ENCODE measurements at places on chromosomes 11 and 22.

- DNase-seq: no peak
Measured at GRCh38 chr22:43226377-43227238, 39.7 kb upstream of the TTLL12 start.

GRCh38 chr11:18768472-18768901, 23.1 kb downstream of the PTPN5 start:
- peak; percentile 20 for DNase-seq

DNA sequence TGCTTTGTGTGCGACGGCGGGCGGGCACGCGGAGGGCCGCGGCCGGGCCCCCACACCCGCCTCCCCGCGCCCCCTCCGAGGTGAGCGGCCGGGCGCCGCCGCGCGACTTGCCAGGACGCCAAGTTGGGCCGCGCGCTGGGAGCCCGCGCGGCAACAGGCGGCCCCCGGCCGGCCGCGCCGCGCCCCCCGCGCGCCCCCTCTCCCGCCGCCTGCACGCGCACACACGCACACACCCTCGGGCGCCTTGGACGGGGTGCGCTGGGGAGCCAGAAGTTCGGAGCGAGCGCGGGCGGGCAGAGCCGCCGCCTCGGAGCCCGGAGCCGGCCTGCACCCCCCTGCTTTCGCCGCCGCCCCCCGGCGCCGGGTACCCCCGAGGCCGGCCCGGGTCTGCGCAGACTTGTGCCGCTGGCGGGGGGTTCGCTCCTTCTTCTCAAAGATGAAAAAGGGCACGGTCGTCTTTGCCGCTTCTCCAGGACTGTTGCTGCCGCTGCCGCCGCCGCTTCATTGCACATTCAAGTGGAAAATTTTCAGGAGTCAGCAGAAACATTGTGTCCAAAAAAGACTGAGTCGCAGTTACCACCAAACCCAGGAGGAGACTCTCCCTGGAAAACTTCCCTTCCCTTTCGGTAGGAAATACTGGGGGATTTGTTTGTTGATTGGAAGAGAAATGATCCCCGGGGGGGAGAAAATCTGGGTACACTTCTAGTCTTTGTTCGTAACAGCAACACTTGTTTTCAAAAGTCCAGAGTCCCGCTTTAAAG, 895 bp downstream of the TEAD1 start:
- DNase-seq: no peak

GRCh38 chr11:132357811-132358572, 987.6 kb downstream of the NTM start:
- DNase-seq: no peak

DNA sequence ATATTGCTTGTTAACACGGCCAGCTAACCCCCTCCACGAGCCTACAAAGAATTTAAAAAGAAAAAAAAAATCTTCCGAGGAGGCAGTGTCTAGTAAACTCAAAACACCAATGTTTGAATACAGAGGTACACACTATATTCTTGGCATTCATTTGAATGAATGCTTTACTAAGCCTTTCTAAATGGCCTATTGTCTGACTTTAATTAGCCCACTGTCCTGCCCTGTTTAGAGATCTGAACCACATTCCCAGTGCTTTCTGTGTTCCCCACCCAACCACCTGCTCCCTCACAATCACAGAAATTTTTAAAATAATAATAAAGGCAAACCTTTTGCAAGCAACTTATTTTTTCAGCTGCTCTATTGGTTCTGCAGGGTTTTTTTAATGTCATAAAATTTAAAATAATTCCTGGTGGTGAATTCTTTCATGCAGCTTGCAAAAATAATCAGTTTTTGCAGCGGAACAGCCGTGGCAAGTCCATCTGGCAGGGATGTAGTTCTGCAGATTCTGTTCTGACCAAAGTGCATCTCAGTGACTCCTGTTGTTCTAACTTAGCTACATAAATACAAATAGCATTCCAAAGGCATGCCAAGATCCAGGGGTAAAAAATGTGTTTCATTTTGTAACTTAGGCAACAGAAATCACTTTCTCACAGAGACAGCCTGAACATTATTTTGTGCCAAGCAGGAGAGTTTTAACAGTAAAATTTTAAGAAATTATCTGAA, 23.8 kb downstream of the POU2AF2 start:
- DNase-seq: no peak

GRCh38 chr11:113593698-113594308, 112.3 kb downstream of the TMPRSS5 start:
- DNase-seq: peak; percentile 57

DNA sequence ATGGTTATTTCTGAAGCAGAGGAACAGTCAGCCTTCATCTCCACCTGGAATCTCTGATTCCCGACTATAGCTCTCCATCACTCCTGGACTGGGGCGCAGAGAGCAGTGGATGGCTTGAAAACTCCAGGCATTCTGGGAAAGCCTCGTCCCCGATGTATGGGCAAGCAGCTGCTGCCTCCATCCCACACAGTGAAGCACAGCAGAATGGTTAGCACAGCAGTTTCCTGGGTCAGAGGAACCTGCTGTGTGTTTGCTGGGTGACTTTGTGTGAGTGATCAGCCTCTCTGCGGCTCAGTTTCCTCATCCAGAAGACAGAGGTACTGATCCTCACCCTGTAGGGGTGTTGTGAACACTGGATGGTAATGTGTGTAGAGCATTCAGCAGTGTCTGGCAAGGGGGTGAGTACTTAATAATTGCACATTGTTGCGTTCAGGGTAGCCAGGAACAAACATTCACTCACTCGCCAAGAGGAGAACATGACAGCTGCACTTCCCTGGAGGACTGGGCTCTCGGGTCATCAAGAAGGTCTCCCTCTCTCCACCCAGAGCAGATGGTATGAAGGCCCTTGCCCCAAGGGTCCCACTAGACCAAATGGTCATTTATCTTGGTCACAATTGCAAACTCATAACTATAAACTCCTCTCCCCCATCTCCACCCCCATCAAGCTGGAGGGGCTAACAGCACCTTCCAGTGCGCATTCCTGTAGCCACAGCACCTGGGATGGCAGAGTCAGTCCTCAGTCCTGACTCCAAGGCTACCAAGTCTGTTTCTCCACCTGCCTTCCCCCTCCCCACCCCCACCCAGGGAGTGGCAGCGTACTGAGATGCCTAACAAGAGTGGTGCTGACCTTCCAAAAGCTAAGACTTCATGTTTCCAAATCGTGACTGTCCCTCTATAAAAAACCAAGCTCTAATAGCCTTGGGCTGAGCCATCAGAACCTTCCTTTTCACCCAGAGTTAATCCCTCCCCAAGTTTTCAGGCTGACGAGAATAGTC, 1.5 kb upstream of the CHST1 start:
- DNase-seq: no peak

DNA sequence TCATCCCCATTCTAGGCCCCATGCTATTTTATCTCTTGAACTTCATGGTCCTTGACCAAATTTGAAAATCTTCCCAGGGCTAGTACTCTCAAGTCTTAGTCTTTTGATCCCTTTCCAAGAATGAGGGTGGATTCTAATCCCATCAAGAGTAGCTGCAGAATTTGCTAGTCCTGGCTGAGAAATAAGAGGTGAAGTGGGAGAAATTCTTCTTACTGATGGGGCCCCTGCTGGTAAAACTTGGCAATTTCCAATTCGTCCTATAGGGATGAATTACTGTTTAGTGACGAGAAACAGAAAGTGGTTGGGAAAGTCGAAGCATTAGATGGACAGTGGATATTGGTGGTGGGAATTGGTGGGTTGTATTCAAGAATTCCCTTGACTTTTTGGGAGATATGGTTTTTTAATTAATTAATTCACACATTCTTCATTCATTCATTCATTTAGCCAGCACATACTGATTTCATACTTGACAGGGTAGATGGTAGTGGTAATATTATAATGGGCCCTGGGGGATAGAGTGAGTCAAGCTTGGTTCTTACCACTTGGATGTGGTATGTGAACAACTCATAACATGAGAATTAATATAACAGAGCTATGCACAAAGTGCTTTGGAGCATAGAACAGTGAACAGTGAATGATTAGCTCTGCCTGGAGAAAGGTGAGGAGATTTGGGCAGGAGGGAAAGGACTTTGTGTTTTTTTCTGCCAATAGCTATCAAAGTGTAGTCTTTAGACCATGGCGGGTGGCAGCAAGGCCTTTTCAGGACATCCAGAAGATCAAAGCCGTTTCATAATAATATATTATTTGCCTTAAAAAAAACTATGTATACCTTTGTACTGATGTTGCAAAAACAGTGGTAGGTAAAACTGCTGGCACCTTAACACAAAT, 103.8 kb downstream of the STIM1 start:
- peak; percentile 33 for DNase-seq

- DNase-seq: no peak
Measured at GRCh38 chr22:19846620-19847344, 7.9 kb downstream of the GNB1L start.

GRCh38 chr11:69106031-69106811, 49.5 kb upstream of the SMIM38 start:
- no peak for DNase-seq

- no peak for DNase-seq
Measured at GRCh38 chr11:128476729-128477128, 110.6 kb downstream of the ETS1 start.

DNA sequence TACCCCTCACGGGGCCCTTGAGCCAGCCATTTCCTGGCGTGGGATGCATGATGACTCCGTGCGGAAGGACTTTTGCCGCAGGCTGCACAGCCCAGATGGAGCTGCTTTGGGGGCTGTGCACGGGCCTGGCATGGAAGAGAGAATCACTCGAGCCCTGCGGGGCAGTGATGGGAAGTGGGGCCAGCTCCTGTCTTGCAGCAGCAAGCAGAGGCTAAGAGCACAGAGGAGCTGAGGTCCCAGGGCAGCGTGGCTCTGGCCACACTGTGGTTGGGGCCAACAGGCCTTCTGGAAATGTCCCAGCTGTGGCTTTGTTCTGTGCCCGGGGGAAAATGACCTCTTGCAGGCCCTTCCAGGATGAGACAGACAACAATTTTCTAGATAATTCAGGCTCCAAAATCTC, 92.7 kb upstream of the TIMP3 start:
- no peak for DNase-seq

DNA sequence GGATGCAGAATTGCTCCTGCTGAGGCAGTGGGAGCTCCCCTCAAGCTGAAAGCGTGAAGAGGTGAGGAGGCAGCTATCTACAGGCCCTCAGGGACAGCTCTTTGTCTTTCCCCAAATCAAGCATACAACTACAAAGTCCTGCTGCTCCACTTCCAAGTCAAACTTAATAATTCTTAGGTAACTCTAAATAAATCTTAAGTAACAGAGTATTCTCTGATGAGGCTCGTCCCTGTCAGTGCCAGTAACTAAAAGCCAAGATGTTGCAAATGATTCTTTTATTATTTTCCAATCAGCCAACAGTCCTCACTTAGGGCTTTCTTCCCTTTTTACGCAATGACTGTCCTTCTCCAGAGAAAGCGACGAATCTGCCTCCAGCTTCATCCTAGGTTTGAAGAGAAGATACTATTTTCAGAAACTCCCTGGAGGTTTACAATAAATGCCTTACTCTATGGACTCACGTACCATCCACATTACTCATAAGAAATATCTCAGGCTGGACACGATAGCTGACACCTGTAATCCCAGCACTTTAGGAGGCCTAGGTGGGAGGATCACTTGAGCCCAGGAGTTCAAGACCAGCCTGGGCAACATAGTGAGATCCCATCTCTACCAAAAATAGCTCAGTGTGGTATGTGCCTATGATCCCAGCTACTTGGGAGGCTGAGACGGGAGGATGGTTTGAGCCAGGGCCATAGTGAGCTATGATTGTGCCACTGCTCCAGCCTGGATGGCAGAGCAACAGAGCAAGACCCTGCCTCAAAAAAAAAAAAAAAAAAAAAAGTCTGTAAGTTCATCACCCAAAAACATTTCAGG, 3.1 kb upstream of the C22orf39 start:
- DNase-seq: no peak

GRCh38 chr11:13333456-13333957, 55.9 kb downstream of the BMAL1 start:
- DNase-seq: peak; percentile 62

DNA sequence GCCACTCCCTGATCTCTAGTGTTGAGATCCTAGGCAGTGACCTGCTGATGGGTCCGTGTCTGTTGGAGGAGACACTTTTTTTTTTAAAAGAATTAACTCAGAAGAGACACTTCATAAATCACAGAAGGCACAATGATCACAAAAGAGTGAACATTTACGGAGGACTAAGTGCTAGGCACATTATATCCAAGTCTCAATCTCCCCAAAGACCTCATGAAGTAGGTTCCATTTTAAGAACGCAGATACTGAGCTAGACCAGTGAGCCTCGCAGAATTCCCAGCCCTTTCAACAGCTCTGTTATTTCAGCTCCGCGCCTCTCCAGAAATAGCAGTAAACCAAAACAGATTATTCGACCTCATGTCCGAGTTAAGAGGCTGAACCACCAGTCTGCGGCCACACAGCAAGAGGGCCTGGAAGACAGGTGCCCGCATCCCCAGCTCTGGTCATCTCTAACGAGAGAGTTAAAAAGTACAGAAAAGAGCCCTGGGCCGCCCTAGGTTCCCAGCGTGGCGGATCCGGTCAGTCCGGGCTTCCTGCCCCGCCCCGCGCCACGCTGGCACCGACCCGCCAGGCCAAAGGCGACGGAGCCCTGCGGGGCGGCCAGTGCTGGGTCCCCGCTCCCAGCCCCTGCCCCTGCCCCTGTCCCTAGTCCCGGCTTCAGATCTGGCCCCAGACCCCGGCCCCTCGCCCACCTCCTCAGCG, 612 bp downstream of the XBP1 start:
- DNase-seq: peak; percentile 76

- no peak for DNase-seq
Measured at GRCh38 chr11:87260811-87261210, 223.1 kb downstream of the TMEM135 start.

- DNase-seq: peak; percentile 69
Measured at GRCh38 chr11:60251485-60252212, 8.7 kb upstream of the MS4A4E start.

- no peak for DNase-seq
Measured at GRCh38 chr11:38278457-38279141, 1680.6 kb upstream of the RAG2 start.

DNA sequence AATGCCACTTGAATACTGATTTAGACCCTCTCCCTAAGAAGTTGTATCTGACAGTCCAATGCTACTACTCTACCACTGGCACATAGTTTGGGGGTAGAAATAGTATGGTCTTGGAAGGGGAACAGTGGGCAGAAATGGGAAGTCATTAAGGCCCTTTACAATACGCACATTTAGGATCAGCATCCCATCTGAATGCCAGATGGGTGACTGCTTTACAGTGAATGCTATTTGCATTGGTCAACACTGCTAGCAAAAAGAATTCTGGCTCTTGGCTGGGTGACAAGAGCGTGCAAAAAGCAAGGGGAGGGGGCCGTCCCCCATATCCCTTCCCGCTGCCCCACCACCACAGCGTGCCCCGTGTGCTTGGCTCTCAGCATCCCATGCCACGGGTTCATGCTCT, 104.7 kb upstream of the BID start:
- no peak for DNase-seq

GRCh38 chr11:59769111-59769510, 13.9 kb downstream of the STX3 start:
- peak; percentile 29 for DNase-seq

GRCh38 chr11:60265373-60266214, 14.9 kb upstream of the MS4A4A start:
- peak; percentile 81 for DNase-seq

GRCh38 chr11:24820541-24820940, 323.7 kb downstream of the LUZP2 start:
- peak; percentile 31 for DNase-seq

Measured in suppressor macrophage treated with lipopolysaccharide for 4 hours (primary cell).